ENCODE measurements at places on chromosomes 13 and 19.

DNA sequence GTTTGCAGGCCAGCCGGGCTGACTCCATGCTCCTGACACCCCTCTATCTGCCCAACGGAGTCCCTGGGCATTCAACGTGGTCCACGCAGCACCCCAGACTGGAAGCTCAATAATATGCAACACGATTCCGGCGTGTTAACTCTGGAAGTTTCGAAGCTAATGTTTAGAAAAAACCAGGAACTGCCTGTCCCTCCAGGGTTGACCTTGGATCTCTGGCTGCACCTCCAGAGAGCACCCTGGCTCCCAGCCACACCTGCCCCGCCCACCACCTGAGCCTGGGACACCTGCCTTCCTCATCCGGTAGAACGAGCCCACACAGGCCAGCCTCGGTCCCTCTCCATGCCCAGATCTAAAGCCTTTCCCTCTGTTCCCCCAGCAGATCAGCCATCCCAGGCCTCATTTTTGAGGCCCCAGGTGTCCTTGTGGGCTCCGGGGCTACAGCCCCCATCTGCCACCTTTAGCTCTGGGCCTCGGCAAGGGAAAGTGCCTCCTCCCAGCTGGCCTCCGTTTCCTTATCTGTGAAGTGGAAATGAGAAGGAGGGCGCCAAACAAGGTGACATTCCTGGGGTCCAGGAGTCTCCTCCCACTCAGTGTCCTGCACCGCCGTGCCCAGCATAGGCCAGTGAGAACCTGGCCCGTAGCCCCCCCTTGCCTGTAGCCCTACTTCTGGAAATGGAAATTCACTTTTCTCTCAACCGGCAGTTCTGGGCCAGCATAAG is 38.7 kb downstream of the KLF2 start:
- no peak for DNase-seq

DNA sequence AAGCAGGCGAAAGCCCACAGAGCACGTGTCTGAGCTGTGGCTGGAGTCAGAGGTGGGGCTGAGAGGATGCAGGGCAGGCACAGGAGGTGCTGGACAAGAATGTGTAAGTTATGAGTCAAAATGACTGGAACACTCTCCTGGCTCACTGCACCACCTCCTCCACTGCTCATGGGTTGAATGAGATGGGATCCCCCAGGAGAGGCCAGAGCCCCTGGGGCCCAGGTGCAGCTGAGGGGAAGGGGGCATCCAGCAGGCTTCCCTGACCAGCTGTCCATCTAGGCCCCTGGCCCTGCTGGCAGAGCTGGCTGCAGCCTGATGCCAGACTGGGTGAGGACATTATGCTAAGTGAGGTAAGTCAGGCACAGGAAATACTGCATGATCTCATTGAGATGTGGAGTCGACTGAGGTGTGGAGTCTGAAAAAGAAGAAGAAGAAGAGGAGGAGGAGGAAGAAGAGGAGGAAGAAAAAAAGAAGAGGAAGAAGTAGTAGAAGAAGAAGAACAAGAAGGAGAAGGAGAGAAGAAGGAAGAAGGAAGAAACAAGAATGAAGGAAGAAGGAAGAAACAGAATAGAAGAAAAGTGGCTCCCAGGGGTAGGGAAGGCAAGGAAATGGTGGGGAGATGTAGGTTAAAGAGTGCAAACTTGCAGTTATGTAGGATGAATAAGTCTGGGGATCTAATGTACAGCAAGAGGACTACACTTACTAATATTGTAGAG is 747.4 kb downstream of the UQCRFS1 start:
- no peak for DNase-seq

- DNase-seq: no peak
Observed at GRCh38 chr13:114118511-114119123, 13.8 kb downstream of the RASA3 start.

GRCh38 chr19:38251564-38252051 is 4.6 kb downstream of the PPP1R14A start:
- no peak for DNase-seq

DNA sequence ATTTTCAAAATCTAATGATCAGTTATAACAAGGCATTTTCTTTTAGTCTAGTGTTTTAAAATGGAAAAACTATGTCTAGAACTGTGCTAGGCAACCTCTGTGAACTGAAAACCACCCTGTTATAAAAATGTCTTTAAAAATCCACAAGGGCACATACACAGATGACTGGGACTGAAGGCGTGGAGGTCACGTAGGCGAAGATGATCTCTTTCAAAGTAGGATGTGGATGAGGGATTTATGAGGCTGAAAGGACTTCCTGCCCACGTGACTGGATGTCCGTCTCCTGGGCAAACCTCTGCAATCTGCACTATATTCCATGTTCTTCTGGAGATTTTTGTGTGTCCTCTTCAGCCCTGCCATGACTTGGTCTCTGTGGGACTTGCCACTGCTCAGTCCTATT is 84.2 kb upstream of the ZNF536 start:
- DNase-seq: no peak
